ENCODE measurements at places on chromosomes 5 and 9. TPM values are rescaled to one million over a fixed set of nuclear protein-coding genes. Genes with fewer than 3 reads are reported as not detected.

DNA sequence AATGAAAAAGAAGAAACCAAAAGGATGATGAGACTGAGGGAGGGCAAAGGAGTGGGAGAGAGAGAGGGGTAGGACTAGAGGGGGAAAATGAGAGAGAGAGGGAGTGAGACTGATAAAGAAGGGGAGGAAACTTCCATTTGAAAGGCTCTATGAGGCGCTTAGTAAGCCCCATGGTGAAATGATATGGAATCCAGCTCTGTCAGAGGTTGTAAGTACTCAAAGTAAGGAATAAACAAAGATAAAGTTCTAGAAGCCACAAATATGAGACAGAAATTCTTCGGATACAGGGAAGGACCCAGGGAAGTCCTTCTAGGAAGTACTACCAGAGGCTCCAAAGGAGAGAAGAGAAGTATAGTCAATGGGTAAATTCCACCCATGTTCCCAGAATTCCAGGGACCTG lies 21.7 kb upstream of the VLDLR start:
- no peak for DNase-seq

DNA sequence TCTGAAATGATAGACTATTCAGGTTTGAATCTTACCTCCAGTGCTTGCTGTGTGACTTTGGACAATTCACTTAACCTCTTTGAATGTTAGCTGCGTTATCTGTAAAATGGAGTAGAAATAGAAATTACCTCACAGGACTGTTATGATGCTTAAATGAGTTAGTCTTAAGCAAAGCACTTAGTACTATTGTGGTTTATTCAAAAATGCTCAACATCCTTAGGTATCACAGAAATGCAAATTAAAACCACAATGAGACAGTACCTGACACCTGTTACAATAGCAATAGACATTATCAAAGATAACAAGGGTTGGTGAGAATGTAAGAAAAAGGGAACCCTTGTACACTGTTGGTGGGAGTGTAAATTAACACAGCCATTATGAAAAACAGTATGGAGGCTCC lies 77.6 kb upstream of the FREM1 start:
- DNase-seq, result no peak

DNA sequence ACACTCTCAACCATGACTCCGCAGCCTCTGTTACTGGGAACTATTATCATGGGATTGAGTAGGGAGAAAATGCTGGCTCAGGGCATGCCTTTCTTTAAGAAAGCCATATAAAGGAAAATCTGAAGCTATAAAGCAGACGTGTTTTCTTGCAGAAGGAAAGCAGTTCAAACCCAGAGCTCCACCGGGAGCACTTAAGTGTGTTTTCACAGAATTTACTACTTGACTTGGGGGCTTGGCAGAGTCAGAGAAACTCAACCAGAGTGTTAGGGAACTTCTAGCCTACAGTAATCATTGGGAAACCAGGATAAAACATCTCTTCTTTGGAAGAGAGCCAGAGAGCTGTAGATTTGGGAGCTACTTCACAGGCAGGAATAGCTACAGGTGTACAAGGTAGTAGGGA lies 283.4 kb upstream of the ADRA1B start:
- no peak for DNase-seq

PTGS1 gene
- 14.0 TPM for total RNA-seq

DNA sequence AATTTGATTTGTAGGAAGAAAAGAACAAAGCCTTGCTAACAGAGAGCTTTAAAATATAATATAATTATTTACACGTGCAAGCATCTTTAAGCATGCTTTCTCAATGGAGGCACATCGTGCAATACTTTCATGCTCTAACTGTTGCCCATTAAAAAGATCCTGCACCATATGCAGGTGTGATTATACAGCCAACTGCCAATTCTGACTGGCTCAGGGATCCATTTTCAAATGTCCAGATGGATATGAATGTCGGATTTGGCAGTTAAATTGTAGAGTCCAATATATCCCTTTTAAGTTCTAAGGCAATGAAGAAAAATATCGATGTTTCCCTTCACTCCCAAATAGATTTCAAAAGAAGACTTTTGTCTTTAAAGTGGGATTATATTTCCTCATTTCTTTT lies 416.4 kb upstream of the CD180 start:
- DNase-seq, result no peak

FOXD4L6 gene
- total RNA-seq, result not detected

LECT2 gene
- total RNA-seq, result not detected

GRCh38 chr9:21994556-21995005 lies at the start of gene CDKN2B-AS1:
TSS of gene CDKN2B-AS1 (plus strand) at chr9:21994791.
- peak; percentile 84 for DNase-seq

- no peak for DNase-seq
These were observed 128.1 kb downstream of the STARD4 start for GRCh38 chr5:111384220-111384619.

DNA sequence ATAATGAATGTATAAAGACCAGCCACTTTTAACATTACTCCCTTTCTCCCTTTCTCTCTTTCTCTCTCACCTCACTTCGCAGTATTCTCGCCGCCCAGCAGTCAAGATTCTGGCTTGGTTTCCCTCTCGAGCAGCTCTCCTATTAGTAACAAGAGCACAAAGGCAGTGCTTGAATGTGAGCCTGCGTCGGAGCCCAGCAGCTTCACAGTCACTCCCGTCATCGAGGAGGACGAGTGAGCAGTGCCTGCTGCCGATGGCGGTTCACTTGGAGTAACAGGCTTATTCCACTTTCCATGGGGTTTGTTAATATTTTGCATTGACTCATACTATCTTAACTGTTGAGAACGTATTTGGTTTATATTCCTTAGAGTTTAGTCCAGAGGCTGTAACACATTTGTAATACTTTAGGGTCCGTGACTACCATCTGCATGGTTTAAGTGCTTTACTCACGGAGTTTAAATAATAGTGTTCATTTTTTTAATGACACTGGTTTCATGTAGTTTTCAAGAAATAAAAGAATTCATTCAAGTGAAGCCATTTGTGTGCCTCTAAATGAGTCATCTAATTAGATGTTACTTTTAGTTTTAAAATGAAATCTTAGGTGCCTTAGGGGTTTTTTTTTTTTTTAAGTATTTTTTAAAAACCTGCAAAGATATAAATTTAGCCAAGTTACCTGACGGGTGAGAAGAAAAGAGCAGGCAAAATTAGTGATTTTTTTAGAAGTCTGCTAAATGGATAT lies 8.4 kb upstream of the DMRT3 start:
- DNase-seq, result no peak
